ENCODE measurements at places on chromosomes 13 and 19.

GRCh38 chr13:113493315-113493951, 2.9 kb upstream of the DCUN1D2 start:
- DNase-seq = peak; percentile 98

- peak; percentile 1 for DNase-seq
Observed at GRCh38 chr13:60627071-60627686, 230.2 kb downstream of the TDRD3 start.

GRCh38 chr19:566403-566802, 6.0 kb upstream of the BSG start:
- peak; percentile 100 for DNase-seq

DNA sequence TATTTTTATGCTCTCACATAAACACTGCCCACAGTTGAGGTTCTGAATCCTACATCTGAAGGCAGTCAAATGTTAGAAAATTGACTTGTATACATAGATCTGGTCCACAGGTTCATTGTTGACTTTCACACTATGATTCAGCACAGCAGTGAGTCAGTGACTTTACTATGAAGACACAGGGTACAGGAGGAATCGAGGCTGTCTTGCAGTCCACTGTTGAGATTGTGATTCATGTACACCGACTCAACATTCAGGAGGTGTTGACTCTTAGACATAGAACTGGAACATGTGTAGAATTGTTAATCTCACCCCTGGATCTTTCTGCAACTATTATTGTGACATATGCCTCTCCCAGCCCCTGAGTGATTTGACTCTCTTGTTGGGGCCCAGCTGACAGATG, 74.3 kb upstream of the ZNF43 start:
- DNase-seq = no peak

- peak; percentile 94 for DNase-seq
Observed at GRCh38 chr13:40064154-40065097, 409.0 kb downstream of the COG6 start.

- DNase-seq = no peak
Observed at GRCh38 chr19:11598103-11598483, 810 bp downstream of the ZNF627 start.

GRCh38 chr13:77150651-77151050, 123.7 kb upstream of the FBXL3 start:
- peak; percentile 27 for DNase-seq

DNA sequence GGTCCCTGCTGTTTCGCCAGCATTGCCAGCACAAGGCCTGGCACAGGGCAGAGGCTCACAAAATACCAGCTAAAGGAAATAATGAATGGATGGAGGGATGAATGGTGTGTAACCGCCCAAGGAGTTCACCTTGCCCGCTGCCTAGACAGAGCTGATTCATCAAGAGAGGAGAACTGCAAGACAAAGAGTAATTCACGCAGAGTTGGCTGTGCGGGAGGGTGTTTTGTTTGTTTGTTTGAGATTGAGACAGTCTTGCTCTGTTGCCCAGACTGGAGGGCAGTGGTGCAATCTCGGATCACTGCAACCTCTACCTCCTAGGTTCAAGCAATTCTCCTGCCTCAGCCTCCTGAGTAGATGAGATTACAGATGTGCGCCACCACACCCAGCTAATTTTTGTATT, 3.0 kb downstream of the OPA3 start:
- DNase-seq = peak; percentile 22
